ENCODE measurements at places on chromosomes 3 and 15. TPM values are rescaled to one million over a fixed set of nuclear protein-coding genes. Genes with fewer than 3 reads are reported as not detected.

GRCh38 chr15:70964686-70965085 is 72.1 kb downstream of the LRRC49 start:
- no peak for DNase-seq

- DNase-seq, result no peak
Observed at GRCh38 chr3:14223595-14223994, 45.0 kb downstream of the LSM3 start.

DNA sequence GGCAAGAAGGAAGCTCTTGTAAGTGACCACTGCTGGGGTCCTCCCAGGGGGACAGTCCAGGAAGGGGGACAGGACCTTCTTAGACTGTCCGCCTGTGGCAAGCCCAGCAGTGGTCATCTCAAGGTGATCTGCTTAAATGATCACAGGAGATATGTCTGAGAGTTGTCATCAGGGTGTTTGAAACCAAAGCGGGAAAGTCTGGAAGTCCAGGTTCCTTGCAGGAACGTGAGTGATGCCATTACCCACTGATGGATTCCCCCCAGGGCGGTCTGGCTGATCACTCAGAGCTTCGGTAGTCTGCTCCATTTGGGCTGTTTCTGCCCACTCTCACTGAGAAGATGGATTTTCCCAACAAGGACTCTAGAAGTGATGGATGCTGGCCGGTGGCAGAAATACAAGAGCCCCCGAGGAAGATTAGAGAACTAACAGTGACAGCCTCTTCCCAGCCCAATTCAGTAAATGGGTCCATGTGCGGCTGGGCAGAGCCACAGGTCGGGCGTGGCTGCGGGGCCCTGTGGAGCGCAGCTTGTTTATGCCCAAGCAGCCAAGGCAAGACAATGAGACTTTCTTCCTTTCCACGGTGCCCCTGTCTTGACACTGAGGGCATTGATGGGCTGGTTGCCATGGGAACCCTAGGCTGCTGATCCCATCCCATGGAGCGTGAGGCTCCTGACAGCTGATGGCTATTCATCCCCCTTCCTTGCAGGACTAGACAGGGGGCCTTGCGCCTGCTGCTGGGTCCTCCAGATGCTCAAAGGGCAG is 9.5 kb downstream of the PCSK6 start:
- DNase-seq, result no peak

- DNase-seq, result no peak
Observed at GRCh38 chr15:29037997-29038705, 152.4 kb downstream of the APBA2 start.

Gene LRIG1
- 3.2 TPM for total RNA-seq

Gene KBTBD13
- not detected for total RNA-seq

Gene THPO
- total RNA-seq, result 0.74 TPM
